Fibroblast of upper back skin (primary cell): ENCODE measurements at places on chromosomes 2 and 18.

- no peak for DNase-seq
Measured at GRCh38 chr2:188187726-188188125, 103.9 kb upstream of the GULP1 start.

GRCh38 chr2:217709478-217710210, 293.2 kb downstream of the TNS1 start:
- no peak for DNase-seq

GRCh38 chr2:221034973-221035372, 537.1 kb downstream of the EPHA4 start:
- no peak for DNase-seq

- peak; percentile 33 for DNase-seq
Measured at GRCh38 chr2:179467111-179467510, 202.5 kb upstream of the SESTD1 start.

DNA sequence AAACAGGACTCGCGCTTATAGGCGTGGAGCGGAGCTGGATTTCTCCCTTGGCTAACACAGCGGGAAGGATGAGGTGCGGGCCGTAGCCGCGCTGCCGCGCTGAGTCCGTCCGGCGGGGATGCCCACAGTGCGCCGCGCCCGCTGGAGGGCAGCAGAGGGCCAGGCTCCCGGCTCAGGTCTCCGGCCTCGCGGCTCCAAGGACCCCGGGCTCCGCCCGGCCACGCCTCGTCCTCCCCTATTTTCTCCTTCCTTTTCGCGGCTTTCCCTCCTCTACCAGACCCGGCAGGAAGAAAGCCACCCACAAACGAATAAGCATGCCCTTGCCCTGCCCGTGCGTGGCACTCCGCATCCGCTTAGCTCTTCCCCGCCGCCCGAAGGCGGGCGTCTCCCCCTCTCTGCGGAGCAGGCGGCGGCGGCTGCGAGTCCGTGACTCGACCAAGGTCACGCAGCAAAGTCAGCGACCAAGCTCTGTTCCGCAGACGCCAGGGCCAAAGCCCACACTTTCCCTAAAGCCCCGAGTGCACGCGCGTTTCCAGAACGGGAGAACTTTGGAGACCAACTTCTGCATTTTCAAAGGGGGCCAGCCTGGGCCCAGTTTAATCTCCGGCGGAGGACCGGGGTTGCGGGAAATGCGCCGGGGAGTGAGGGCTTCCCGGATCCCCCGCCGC, 48.5 kb downstream of the KCNIP3 start:
- peak; percentile 70 for DNase-seq

- DNase-seq, result no peak
Measured at GRCh38 chr2:44716131-44716530, 225.4 kb upstream of the SIX3 start.

DNA sequence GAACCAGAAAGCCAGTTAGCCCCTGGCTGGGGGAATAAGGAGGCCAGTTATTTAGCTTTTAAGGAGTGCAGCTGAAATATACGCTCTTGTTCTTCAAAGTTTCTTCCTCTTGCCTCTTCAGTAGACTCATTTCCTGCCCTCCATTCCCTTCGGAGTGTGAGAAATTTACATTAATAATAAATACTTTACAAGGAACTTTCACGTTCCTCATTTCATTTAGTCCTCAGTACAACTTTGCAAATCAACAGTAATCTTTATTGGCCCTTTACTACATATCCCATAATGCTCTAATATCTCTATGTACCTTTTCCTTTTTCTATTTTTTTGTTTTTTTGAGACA, 15.6 kb downstream of the PLCD4 start:
- DNase-seq, result no peak

DNA sequence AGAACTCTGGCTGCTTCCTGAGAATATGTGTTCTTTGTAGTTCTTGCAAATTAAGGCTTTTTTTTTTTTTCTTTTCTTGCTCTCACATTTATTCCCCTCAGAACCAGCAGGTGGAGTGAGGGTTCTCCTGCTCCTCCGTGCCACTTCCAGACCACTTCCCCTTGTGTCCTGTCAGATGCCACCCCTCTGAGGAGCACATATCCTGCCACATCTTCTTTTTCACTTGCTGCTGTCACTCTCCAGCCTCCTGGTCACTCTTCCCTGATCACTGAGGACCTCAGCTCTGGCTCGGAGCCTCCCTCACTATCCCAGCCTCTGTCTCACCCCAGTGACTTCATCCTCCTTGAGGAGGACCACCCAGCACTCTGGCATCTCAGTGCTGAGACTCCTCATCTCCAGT, 100.5 kb downstream of the TACR1 start:
- peak; percentile 41 for DNase-seq

- no peak for DNase-seq
Measured at GRCh38 chr2:242013771-242014170, 144.2 kb downstream of the RTP5 start.

GRCh38 chr2:152425765-152426727, 91.1 kb downstream of the FMNL2 start:
- DNase-seq, result peak; percentile 66

DNA sequence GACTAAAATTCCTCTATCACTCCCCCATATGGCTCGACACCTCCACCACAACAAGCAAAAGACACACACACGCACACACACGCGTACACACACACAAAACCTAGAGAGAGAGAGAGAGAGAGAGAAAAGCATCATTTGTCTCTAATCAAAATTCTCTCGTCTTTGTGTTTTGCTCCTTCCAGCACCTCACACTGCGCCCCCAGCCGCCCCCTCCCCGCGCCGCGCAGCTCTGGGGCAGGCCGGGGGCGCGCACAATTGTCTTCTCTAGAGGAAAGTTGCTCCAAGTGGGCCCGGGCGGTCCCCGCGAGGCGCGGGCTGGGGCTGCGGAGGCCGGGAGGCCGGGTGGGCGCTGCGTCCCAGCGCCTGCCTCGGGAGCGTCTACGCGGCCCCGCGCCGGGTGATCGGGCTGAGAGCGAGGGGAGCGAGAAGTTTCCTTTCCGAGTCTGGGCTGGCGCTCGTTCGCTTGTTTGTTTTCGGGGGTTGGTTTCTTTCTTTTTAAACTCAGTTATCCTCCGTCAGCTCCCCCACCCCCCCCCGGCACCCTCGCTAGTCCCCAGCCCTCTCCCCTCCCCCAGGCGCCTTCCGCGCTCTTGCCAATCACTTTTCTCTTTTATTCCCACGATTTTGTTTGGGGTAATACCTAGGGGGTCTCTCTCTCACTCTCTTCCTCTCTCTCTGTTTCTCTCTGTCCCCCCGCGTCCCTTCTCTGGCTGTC, 4.1 kb downstream of the ZEB2 start:
- DNase-seq, result peak; percentile 56

DNA sequence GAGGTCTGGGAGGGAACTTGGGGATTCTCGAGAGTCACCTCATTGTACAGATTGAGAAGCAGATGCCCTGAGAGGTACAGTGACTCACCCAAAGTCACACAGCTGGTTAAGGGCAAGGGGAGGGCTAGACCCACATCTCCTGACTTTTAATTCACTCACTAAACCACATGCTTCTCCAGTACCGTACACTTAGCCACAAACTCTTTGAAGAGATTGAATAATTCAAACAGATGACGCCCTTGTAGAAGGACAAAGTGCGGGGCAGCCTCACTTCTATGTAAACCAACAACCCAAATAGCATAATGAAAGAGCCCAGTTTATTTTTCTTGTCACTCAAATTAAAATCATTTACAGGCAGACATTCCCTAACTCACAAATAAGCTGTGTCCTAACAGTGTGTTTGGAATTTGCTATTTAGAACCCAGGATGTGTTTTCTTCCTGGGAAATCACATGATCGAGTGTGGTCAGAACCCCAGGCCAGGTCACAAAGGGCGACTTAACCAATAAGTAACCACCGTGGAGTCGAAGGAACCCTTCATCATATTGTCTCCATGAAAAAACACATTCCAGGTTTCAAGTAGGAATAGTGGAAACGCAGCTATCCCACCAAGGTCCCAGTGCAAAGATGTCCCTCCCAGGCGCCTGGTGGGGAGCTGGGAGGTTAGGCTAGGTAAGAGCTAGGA, 35.8 kb upstream of the PTPN4 start:
- DNase-seq, result no peak

DNA sequence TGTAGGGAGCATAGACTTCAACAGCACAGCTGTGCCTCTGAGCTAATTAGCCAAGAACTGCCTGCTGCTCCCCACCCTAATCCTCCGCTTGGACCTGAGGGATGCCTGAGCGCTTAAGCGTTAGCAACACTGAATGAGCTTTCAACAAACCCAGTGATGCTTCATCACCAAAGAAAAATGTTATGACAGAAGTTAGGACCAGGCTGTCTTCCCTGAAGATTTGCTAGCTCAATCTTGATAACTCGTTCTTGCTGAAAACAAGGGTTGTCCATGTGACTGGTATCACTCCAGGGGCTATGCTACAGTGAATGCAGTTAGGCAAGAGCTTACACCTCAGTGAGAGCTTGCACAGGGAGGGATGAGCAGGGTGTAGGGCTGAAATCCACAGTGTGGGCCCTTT, 190.7 kb upstream of the SIX2 start:
- DNase-seq, result peak; percentile 71

DNA sequence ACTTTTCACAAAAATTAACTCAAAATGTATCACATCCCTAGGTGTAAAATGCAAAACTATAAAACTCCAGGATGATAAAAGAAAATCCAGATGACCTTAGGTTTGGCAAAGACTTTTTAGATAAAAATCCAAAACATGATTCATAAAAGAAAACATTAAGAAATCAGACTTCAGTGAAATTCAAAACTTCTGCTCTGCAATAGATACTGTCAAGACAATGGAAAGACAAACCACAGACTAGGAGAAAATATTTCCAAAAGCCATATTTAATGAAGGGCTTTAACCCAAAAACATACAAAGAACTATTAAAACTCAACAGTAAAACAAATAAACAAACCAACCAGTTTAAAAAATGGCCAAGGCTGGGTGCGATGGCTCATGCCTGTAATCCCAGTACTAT, 173.6 kb upstream of the SPOPL start:
- DNase-seq, result no peak

DNA sequence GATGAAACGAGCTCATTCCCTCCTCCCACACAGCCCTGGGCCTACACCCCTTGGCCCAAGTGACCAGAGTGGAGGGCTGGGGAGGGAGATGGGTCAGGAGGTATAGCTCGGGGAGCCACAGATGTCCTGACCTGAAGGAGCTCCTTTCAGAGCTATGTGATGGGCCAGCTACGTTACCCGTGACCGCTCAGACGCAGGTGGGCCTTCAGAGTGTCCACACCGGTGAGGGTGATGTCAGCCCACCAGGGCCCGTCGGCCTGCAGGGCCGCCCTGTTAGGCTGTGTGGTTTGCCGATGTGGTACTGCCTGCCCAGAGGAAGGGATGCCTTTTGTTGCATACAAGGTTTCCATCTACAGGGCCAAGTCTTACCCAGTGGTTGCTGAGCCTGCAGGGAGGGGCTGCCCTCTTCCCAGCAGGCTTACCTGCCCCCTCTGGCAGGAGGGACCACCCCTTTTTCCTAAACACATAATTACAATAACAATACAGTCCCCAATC, 41.8 kb upstream of the FOSL2 start:
- no peak for DNase-seq

DNA sequence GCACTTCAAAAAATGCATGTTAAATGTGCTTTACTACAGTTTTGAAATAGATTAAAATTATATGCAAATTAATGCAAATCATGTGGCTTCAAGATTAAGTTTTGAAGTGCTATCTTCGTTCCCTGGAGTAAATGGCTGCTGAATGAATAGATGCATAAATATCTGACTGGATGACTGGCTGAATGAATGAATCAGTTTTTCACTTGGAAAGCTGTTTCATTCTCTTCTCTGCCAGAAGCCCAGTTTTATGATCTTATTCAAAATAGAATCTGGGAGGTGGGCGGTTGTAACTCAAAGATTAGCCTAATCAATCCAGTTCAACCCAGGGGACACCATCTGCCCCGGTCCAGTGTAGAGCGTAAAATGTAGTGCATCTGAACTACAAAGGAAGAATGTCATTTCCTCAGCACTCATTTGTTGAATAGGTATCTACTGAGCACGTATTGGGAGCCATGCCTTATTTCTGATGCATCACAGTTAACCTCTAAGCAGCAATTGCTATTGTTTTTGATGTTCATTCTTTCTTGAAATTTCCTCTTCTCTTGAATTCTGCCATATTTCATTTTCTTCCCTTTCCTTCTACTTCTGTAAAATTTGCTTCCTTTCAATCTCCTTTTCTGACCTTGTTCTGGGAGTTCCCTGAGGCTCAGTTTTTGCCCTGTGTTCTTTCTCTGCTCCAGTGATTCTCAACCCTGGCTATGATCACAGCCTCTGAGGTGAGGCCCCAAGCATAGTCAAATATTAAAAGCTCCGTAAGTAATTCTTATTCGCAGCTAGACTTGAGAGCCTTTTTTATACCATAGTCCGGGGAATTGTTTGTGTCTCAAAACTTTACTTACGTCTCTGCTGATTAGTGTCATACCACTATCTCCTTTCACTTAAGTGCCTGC, 282.7 kb downstream of the PARD3B start:
- no peak for DNase-seq

GRCh38 chr18:31825772-31826171, 65.1 kb upstream of the SLC25A52 start:
- no peak for DNase-seq

DNA sequence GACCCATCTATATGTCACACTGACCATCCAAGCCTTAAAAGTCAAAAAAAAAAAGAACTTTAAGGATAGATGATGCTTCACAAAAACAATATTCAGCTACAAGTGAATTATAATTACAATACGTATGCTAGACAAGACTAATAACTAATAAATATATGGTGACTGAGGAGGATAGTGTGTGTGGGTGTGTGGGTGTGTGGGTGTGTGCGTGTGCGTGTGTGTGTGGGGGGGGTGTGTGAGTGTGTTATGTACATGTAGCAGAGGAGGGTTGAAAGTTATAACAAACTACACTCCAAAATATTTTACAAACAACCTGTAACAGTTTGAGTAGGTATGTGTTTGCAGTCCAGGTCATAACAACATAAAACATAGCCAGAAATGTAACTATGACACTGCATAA, 159.2 kb upstream of the RBBP8 start:
- DNase-seq, result no peak

DNA sequence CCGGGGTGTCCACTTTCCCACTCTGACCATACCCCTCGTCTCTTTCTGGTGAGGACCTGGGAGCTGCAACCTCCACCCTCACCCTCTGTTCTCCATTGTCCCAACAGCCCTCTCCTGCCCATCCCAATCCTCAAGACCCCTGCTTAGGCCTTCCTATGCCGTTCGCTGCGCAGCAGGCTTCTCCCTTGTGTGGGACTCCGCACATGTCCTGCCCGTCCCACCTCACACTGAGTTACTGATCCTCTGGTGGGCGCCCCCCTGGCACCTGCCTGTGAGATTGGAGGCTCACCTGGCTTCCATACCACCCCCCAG, 119.5 kb upstream of the SNTG2 start:
- DNase-seq, result no peak

DNA sequence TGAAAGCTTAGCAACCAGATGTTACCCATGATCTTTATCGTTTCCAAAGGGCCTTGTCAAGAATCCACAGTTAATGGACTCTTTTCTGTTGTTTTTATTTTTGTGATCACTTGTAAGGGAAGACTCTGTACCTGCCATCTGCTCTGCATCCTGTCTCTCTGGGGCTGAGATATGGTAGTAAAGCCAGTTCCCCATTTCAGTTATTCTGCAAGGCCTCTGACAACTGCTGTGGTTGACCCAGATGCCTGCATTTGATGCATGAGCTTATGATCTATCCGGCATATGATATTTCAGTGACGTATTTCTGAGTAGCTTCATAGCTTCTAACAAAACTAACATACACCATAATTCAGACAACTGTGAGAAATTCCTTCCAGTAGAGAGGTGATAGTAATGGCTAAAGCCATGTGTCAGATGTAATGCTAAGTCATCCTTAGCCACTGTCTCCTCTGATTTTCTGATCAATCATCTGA, 105.1 kb downstream of the TPO start:
- DNase-seq, result no peak
